ENCODE measurements at places on chromosomes 3 and 15. TPM values are rescaled to one million over a fixed set of nuclear protein-coding genes. Genes with fewer than 3 reads are reported as not detected.

DNA sequence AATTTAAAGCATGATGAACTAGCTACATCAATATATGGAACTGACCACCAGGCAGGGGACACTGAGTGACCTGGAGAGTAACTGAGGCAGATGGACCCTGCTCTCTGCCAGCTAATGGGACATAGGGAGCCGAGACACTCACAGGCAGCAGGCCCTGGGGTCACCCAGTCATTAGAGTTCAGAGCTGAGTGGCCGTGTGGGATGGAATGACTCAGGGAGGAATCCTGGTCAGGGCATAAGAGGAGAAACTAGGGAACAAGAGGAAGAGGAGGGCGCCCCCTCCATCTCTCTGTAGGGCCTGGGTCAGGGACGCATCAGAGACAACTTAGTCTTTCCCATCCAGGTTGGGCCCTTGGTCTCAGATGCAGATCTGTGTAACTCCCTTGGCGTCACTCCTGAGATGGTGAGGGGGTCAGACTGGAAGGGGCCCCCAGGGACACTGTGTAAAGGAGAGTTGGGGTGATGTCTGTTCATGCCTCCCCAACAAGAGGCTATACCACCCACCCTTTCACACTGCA is 39.8 kb downstream of the CCDC12 start:
- DNase-seq, result no peak

- DNase-seq, result no peak
Measured at GRCh38 chr3:143329567-143330211, 210.1 kb downstream of the CHST2 start.

GRCh38 chr15:71278989-71279756 is 163.9 kb downstream of the THSD4 start:
- peak; percentile 68 for DNase-seq

GRCh38 chr15:63363292-63363691 is 18.4 kb downstream of the CA12 start:
- DNase-seq, result no peak

GRCh38 chr3:190070622-190071347 is 49.9 kb downstream of the P3H2 start:
- DNase-seq, result no peak

The RBP2 gene
- total RNA-seq, result not detected

- no peak for DNase-seq
Measured at GRCh38 chr3:5294356-5294755, 106.8 kb downstream of the EDEM1 start.

- DNase-seq, result no peak
Measured at GRCh38 chr15:27459836-27460235, 488.9 kb downstream of the GABRG3 start.
